Astrocyte of the hippocampus (primary cell): ENCODE measurements at places on chromosomes 6 and 20.

- no peak for DNase-seq
Measured at GRCh38 chr20:25277051-25277801, 29.3 kb downstream of the PYGB start.

- peak; percentile 7 for DNase-seq
Measured at GRCh38 chr6:94071835-94072234, 652.5 kb upstream of the EPHA7 start.

- DNase-seq, result no peak
Measured at GRCh38 chr6:26485112-26485780, 14.9 kb upstream of the BTN1A1 start.

- DNase-seq, result no peak
Measured at GRCh38 chr6:43393602-43394001, 24.2 kb upstream of the ZNF318 start.

GRCh38 chr20:39066471-39067242 lies 104.5 kb downstream of the DHX35 start:
- DNase-seq, result no peak

GRCh38 chr20:47257771-47258170 lies 98.7 kb downstream of the ZMYND8 start:
- DNase-seq, result no peak

- peak; percentile 34 for DNase-seq
Measured at GRCh38 chr20:43794326-43794725, 67.5 kb upstream of the GTSF1L start.

DNA sequence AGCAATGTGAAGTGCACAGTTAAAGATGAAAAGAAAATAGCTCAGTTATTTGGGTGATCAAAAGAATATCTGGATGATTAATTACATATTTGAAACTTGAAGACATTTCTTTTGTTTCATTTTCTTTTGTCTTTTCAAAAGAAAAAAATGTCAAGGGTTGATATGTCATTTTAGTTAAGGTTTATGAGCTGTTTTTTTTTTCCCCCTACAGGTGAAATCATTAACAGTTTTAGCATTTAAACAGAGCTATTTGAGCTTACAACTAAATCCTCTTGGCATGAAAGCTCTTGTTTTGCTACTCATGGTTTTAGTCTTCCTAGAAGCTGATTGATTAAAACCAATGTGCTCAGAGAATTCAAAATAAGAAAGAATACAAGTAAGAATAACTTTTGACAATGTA lies 887.3 kb downstream of the PHF3 start:
- DNase-seq, result no peak

GRCh38 chr6:71187141-71187540 lies 101.5 kb upstream of the OGFRL1 start:
- DNase-seq, result no peak

DNA sequence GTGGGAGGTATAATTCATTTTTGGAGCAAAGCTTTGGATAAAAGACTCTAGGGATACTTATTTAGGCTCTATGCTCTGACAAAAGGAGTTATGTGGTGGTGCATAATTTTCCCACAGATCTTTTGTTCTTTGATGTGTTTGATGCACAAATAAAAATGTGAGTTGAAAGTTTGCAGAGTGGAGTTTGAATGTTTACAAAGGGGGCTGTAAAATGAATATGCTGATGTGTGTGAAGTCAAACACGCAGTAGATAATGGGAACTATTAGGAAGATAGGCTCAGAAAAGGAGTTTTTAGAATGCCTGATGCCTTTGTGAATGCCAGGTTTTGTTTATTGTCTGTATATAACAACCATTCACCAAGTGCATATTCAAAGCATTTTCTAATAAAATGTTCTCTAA lies 545.0 kb upstream of the EPHA7 start:
- no peak for DNase-seq

- no peak for DNase-seq
Measured at GRCh38 chr6:63023726-63024125, 187.5 kb upstream of the FKBP1C start.

GRCh38 chr6:101961357-101961756 lies 567.8 kb downstream of the GRIK2 start:
- DNase-seq, result no peak
